ENCODE measurements at places on chromosomes 5 and 9.
A peak's percentile ranks its signal among the peaks of the same experiment; 100 is the strongest.

GRCh38 chr5:112958093-112959088 is 18.2 kb upstream of the DCP2 start:
- no peak for DNase-seq

DNA sequence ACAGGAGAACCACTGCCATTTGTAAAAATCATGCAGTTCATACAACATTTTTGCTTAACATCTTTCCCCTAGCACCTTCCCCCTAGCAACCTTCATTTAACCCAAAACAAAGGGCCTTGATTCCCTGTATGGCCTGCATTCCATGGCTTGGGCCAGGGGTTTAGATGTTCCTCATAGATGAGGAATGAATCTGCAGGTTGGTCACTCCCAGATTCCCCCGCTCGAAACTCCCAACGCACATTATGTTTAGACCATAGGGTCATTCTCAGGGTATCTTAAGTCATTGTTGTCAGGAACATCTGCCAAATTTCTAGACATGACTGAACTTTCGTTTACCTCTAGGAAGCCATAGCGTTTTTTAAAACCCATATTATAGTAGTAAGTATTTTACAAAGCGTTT is 282.2 kb upstream of the VLDLR start:
- DNase-seq: no peak

GRCh38 chr5:132110195-132110594 is 36.6 kb downstream of the CSF2 start:
- DNase-seq: no peak

- no peak for DNase-seq
Observed at GRCh38 chr5:36790847-36791246, 85.7 kb upstream of the NIPBL start.

GRCh38 chr9:1248743-1249142 is 198.6 kb downstream of the DMRT2 start:
- no peak for DNase-seq

DNA sequence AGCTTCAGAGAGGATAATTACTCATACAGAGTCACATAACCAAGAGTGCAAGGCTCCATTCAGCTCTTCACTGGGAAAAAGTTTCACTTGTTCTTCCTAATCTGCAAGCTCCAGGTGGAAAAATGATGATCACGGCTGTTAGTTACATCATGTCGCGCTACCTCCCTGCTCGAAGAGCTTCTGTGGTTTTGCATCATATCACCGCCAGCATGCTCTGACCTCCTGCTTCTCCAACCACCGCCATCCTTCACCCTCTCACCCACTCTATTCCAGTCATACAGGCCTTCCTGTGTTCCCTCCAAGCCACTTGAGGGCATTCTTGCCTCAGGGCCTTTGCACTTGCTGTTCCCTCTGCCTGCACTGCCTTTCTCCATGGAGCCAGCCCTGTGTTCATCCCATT is 47.1 kb downstream of the COL27A1 start:
- DNase-seq: no peak

DNA sequence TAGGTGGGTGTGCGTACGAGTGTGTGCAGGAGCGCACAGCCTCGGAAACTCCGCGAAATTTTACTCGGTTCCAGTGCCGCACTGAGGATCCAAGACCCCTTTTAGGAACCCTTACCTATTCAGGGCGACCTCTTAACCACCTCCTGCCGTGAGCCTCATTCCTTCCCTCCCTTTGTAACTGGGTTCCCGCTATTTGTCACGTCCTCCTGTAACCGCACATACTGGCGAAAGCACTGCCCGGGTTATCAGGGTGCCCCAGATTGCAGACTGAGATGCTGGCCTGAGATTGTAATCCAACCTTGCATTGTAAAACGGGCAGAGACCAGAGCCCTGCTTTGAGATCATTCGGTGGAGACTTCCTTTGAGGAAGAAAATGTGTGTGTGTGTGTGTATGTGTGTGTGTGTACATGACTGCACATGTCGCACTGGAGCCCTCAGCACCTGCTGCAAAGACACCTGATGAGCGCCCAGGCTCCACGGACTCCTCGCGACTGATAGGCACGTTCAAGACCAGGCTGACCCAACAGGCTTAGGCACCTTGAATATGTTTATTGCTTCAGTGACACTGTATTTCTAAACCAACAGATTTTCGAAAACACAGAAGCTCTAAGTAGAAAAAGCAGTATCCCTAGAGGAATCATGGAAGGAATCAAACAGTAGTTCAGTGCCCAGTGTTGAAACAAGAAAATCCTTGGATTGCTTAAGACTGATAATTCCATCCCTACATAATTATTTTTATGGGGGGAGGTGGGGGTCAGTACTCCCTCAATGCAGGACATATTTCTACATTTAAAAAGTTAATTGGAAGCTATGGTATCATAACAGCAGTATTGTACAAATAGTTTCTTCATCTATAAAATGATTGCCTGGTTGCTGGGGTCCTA is 86.5 kb upstream of the TNFAIP8 start:
- peak; percentile 21 for DNase-seq

- DNase-seq: no peak
Observed at GRCh38 chr5:153456354-153456753, 34.1 kb upstream of the GRIA1 start.

DNA sequence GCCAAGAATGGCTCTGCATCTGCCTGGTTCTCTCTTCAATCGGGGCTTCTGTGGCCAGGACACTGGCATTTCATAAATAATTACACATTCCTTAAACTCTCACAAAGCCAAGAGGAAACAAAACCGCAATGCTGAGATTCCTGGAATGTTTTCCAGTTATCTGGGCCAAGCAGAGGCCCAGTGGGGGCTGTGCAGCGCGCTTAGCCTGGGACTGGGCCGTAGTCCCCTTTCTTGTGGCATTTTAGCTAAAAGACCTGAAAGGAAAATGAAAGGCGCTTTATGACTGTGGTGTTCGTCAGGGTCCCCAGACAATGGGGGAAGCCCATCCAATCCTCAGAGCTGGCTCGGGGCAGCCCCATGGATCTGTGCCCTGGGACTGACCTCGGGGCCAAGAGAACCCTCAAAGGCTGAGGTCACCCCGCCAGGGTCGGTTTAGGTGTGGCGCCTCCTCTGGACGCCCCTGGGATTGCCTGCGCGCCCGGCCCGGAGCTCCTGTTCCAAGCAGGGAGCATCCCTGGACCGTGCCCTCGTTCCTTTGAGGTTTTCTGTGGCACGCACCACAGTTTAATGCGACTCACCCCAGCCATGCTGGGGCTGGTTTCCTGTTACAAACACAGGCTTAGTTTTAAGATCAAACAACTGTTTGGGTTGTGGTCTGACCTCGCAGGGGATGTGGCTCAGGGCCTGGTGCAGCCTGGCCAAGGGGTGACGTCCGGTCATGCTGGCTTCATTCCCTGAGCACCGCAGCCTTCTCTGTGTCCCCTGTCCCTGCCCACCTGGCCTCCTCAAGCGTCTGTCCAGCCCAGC is 51.5 kb upstream of the NKD2 start:
- DNase-seq: peak; percentile 71

GRCh38 chr5:176203086-176203485 is 35.1 kb upstream of the SIMC1 start:
- no peak for DNase-seq

GRCh38 chr5:133773247-133774202 is 161.2 kb upstream of the FSTL4 start:
- DNase-seq: no peak

DNA sequence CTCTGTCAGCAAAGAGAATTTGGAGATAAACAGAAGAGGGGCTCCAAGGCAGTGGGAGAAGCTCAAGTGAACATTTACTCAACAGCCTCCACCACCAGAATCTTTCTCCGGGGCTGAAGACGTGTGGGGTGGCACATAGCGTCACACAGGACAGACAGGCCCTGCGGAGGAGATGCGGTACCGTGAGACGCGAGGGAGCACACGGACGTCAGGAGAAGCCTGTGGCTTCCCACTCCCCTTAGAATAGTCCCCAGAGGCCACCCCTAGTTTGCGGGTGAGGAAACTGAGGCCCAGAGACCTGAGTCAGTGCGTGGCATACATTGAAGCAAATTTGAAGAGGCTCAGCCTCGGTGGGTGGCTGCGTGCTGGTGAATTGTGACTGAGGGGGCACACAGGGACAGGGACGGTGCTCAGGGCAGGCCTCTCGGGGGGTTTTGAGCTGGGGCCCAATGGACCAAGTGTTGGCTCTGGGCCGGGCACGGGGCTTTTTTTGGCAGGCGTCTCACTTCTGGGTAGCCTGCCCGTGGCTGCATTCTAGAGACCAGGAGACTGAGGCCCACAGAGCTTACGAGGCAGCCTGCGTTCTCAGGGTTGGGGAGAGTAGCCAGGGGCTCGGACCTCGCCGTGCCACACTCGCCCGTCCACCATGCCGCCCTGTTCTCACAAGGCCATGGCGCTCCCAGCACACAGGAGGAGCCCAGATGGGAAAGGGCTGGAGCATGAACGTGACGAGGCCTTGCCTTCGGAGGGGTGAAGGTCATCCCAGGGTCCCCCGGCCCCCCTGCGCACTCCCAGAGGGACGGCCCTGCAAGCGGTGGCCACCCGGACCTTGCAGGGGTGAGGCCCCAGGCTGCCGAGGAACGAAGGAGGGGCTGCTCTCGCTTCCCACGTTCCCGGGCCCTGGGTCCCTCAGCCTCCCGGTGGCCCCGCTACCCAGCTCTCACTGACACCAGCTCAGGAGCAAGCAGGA is 220.6 kb downstream of the C9orf50 start:
- no peak for DNase-seq

- no peak for DNase-seq
Observed at GRCh38 chr9:6833518-6834192, 75.9 kb downstream of the KDM4C start.

GRCh38 chr9:99681113-99681512 is 140.6 kb upstream of the NR4A3 start:
- DNase-seq: no peak

DNA sequence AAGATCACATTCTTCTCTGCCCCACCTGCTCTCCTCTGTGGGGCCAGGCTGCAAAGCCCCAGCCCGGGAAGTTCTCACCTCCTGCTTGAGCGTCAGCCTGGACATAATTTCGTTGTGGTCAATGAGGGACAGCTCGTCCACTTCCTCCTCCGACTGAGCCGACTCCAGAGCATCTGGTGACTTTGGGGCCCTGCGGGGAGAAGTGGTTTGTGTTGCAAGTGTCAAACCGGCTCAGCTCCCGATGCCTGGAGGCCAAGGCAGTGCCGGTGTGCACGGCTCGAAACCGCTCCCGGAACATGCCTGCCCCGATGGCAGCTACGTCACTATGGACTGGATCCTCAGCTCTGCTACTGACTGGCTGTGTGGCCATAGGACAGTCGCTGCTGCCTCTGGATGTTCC is 52.8 kb downstream of the PRRT1B start:
- no peak for DNase-seq

- no peak for DNase-seq
Observed at GRCh38 chr9:132756214-132756845, 86.1 kb downstream of the GTF3C4 start.

GRCh38 chr5:32346869-32347268 is 34.1 kb upstream of the MTMR12 start:
- DNase-seq: no peak

DNA sequence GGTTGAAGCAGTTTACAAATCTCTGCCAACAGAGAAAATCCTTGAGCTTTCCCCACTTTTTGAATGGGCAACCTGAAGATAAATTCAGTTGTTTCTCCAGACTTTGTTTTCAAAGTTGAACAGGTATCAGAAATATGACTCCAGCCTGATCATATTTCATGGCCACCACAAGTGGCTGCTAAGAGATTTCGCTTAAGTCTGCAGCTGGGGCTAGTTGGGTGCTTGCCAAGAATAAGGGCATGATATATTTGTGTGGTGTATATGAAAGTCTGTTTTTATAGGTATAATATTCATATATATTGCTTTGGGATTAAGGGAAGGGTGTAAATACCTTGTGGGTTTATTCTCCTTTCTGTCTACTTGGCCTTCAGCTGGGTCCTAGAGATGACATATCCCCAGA is 168.4 kb upstream of the GDNF start:
- DNase-seq: no peak

DNA sequence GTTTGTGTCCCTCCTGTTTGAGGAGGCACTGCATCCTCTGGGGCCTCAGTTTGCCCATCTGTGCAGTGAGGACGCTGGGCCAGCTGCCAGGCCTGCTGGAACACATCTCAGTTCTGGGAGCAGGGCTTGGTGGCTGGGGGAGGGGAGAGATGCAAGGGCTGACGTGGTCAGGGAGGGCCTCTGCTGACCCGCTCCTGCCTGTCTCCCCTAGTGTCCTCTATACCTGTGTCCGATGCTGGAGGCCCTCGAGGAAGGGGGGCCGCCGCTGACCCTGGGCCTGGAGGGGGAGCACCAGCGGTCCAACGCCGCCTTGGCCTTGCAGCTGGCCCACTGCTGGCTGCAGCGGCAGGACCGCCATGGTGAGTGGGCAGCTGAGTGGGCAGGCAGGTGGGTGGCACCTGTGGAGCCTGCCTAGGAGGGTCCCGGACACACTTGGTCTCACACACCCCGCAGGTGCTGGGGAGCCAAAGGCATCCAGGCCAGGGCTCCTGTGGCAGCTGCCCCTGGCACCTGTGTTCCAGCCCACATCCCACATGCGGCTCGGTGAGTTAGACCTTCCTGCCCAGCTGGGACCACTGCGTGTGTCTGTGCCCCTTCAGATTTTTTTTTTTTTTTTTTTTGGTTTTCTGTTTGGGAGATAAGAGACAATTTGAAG is 5.8 kb downstream of the FPGS start:
- DNase-seq: no peak

- no peak for DNase-seq
Observed at GRCh38 chr9:81825846-81826516, 102.2 kb upstream of the SPATA31D4 start.

GRCh38 chr5:41812156-41812555 is 58.1 kb downstream of the OXCT1 start:
- DNase-seq: no peak

DNA sequence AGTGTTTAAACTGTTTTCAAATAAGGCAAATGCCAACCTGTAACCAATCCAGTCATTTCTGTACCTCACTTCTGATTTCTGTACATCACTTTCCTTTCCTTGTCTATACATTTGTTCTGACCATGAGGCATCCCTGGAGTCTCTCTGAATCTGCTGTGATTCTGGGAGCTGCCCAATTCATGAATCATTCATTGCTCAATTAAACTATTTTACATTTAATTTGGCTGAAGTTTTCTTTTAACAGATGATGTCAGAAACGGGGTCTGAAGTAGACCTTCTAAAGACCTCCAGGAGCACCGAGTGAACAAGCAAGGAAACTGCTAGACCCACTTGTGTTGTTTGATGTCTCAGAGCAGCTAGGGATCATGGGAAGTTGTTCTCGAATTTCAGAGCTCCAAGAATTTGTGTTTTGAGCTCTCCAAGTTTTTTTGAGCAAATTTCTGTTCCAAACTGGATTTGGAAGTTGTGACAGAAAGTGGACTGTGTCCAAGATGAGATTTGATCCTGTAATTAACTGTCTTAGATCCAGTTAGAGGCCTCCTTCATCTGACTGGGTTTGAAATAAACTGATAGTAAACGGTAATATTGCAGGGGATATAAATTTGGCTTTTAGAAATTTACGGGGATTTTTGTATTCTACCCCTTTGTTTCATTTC is 490.8 kb upstream of the ST8SIA4 start:
- no peak for DNase-seq

GRCh38 chr5:74510476-74511075 is 130.0 kb downstream of the ENC1 start:
- no peak for DNase-seq

- no peak for DNase-seq
Observed at GRCh38 chr9:90665072-90665471, 22.4 kb upstream of the DIRAS2 start.
